ENCODE measurements at places on chromosomes 3 and 15. TPM values are rescaled to one million over a fixed set of nuclear protein-coding genes. Genes with fewer than 3 reads are reported as not detected.

- DNase-seq: peak; percentile 72
Measured at GRCh38 chr3:138608322-138609135, at the start of gene FAIM. TSS of gene FAIM (plus strand) at chr3:138608771. CDS start at chr3:138619727, 10,956 bp downstream.

GRCh38 chr3:31105438-31106077, 211.1 kb upstream of the GADL1 start:
- no peak for DNase-seq

GRCh38 chr15:94287794-94288246, 56.5 kb downstream of the MCTP2 start:
- peak; percentile 96 for DNase-seq

DNA sequence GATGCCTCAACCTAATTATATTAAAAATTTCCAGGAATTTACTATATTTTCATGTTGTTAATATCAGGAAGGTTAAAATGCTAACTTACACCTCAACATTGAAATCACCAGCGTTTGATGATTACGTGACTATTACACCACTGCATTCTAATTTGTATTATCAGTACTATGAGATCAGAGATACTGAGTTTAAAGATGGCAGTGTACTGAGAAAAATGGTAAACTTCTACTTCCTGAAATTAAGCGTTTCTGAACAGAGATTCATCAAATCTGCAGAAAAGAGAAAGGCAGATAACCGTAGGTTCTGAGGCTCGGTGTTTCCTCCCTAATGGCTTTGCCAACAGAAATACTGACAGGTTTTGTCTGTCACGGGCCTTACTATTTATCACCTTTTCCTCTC, 69.9 kb downstream of the CRTC3 start:
- no peak for DNase-seq

DNA sequence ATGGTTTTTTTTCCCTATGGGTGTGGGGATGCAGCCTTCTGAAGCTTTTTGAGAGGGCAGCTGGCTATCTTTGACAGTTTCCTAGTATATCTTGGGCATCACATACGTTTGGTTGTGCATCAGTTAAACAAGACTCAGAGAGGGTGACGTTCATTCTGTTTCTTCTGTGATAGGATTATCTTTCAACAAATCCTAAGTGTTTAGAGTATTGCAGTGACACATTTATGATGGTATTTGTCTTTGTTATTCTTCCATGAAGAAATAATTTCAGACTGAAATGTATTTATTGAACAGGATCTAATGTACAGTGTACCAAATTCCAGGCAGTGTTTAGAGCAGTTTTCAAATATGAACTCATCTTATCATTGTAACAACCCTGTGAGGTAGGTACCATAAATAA, 114.4 kb downstream of the PLCL2 start:
- no peak for DNase-seq

DNA sequence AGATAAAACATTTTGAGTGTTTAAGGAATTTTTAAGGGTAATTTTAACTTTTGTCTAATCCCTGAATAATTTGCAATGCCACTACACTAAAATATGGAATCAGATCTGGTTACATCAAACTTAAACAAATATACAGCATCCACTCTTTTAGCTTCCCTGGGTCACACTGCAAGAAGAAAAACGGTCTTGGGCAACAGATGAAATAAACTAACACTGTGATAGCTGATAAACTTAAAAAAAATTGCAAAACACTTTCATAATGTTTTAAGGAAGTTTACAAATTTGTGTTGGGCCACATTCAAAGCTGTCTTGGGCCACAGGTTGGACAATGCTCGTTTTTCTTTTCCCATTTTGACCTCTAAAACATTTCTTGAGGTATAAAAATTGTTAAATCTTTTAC, 34.3 kb downstream of the CCDC66 start:
- no peak for DNase-seq

GRCh38 chr15:74784426-74785193, 2.7 kb downstream of the CSK start:
- no peak for DNase-seq

DNA sequence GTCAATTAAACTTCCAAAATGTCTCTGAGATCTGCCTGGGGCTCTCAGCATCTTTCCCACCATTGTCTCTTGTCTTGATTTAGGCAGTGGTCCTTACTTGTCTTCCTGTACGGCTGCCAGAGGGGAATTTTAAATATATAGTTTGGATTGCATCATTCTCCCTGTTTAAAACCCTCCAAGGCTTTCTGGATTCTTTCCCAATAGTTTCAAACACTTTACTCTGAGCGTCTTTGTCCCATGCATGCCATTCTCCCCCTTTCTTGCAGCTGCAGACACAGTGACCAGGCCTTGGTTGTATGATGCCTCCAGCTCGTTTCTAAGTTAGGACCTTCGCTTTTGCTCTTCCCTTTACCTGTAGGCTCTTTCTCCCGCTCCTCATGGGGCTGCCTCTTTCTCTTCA, 323.3 kb upstream of the CTNNB1 start:
- no peak for DNase-seq

DNA sequence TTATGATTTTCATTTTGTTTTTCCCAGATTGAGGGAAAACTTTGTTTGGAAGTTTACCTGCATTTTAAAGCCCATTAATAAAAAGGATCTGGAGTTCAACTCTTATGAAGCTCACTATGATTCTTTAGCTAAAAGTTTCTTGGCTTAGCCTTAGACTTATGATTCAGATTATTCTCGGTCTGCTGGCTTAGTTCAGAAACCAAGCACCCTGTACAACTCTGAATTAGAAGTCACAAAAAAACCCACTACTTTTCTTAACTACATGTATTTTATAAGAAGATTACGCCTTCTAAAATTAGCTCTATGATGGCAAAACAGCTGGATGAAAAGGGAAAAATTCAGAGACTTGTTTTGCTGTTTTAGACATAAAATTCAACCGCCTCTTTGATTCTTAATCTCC, 14.3 kb upstream of the DENND4A start:
- no peak for DNase-seq

DNA sequence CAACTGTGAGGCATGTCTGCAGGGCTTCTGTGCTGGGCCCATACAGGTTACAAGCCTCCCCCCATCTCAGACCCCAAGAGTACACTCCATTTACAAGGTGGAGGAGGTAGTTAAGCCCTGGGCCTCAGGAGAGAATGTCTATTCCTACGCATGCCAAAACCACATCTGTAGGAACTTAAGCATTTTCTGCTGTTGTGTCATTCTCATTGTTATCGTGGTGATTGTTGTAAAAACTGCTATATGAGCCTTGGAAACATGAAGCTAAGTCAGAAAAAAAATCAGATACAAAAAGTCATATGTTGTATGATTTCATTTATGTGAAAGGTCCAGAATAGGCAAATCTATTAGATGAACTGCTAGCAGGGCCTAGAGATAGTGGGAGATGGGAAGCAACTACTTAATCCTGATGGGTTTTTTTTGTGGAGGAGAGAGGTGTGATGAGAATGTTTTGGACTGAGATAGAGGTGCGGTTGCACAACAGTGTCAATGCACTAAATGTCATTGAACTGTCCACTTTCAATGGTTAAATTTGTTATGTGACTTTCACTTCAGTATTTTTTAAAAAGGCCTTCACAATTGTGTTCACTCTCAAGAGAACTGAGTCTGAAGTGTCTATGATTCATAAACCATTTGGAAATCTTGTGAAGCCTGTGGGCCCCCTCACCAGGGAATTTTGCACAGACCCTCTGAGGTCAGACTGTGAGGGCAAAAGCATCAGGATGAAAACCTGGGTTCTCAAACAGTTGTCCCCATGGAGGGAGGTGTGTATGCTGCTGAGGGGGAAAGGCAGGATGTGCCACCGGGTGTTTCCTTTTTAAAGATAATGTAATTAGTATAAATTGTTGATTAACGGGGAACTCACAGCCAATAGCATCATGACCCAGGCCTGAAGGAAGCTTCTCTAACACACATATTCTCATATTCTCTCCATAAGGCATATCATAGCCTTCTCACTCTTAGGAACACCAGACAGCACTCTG, 3.2 kb downstream of the RTP3 start:
- peak; percentile 45 for DNase-seq

GRCh38 chr15:64877435-64877834, 34.3 kb upstream of the ANKDD1A start:
- DNase-seq: no peak

Gene PAQR9
- total RNA-seq: not detected

Gene IGSF10
- total RNA-seq: 1.3 TPM

Gene GOLGA8N
- 34.7 TPM for total RNA-seq

Gene SCN11A
- total RNA-seq: under 0.01 TPM

Gene GPR87
- total RNA-seq: not detected

Gene CXCR6
- total RNA-seq: under 0.01 TPM

Gene CCDC54
- not detected for total RNA-seq
